Stimulated activated CD4-positive, alpha-beta T cell treated with anti-CD3 and anti-CD28 coated beads, Interleukin-4, amount 100 ng/mL, for 4 hours (primary cell): ENCODE measurements at places on chromosomes 4 and X.

DNA sequence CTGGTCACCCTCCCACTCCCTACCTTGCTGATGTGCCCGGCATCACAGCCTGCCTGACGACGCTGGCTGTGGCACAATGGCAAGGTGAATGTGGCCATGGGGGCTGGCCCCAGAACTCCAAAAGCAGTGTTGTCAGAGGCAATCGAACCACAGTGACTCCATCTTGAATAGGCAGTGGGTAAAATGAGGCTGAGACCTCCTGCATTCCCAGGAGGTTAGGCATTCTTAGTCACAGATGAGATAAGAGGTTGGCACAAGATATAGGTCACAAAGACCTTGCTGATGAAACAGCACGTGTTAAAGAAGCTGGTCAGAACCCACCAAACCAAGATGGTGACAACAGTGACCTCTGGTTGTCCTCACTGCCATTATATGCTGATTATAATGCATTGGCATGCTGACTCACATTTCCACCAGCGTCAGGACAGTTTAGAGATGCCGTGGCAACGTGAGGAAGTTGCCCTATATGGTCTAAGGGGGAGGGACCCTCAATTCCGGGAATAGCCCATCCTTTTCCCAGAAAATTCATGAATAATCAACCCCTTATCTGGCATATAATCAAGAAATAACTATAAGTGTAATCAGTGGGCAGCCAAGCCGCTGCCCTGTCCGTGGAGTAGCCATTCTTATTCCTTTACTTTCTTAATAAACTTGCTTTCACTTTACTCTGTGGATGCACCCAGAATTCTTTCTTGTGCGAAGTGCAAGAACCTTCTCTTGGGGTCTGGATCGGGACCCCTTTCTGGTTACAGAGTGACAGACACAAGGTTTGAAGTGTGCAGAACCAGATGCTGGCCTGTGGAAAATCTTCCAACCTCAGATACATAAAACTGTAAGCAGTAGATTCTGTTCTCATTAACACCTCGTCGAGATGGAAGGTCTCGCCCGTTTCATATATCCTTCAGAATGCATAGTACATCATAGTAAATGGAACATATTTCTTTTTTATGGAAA, 26.8 kb upstream of the CLDN24 start:
- peak; percentile 9 for DNase-seq

GRCh38 chrX:122565952-122566351, 618.1 kb upstream of the GRIA3 start:
- DNase-seq = no peak

DNA sequence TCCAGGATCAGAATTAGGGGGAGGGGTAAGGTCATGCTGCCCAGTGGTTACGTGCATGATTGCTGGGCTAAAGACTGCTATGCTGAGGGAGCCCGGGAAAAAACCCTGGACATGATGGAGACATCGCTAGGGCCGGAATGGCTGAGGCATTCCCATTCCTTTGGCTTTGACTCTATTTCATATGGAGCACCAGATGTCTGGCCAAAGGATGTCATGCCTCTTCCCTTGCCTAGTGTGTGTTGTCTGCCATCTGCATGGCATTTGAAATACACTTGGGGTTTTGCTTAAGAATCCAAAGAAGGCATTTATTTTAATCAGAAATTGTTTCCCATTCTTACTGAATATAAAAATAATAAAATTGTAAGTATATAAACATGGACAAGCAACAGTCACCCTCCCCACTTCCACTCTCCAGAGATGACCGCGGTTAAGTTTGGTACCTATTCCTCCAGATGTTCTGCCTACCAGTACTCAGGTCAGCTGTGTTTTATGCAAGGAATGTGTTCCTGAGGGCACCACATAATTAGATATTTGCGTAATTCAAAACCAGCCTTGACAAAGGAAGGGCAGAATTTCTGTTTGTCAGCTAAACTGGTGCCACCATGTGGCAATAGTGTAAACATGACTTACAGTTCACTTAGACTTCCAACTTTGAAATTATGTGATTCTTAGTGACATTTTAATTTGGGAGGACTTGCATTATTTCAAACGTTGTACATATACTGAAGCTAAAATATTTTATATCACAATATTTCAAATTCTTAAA, 105.9 kb downstream of the CT47B1 start:
- DNase-seq = no peak

- DNase-seq = peak; percentile 17
Measured at GRCh38 chr4:153438916-153439756, 27.0 kb upstream of the TMEM131L start.

DNA sequence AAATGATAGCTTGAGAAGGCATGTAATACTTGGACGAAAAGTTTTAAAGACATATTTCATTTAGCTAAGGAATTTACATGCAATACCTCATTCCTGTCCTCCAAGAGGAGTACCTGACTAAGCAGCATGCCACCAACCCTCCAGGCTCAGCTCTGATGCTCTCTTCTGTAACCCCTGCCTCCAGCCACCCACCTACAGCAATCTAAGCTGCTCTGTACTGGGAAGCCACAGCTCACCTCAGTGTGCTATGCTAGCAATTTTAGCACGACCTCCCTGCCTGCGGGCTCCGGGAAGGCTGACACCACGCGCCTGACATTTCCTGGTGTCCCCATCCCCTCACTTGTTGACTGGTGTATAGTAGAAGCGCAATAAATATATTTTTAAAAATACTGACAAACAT, 23.2 kb upstream of the GPM6B start:
- no peak for DNase-seq

- no peak for DNase-seq
Measured at GRCh38 chr4:26525136-26525770, 35.0 kb upstream of the CCKAR start.

DNA sequence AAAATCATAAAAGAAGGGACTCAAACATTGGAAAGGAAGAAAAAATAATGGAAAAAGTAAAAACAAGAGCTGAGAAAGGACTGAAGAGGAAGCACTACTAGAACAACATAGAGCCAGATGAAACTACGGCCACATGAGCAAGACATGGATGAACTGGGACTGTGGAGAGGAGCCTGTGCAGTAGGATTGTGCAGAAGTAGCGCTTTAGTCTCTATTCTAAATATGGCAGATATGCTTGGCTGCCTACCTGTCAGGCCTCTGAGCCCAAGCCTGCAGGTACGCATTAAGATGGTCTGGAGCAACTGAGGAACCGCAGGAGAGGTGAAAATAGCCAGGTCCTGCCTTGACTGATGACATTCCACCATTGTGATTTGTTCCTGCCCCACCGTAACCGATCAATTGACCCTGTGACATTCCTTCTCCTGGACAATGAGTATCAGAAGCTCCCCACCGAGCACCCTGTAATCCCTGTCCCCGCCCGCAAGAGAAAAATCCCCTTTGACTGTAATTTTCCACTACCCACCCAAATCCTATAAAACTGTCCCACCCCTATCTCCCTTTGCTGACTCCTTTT, 154.3 kb downstream of the CAMK2D start:
- DNase-seq = no peak
